H1 (cell line): ENCODE measurements at places on chromosomes 7 and 10. TPM values are rescaled to one million over a fixed set of nuclear protein-coding genes. Genes with fewer than 3 reads are reported as not detected.
A peak's percentile ranks its signal among the peaks of the same experiment; 100 is the strongest.

- H3K27me3 ChIP-seq, result no peaks in the 10 kb centered on the region
- no peak overlapping the region for H3K4me3 ChIP-seq
- no peaks in the 10 kb centered on the region for H3K4me1 ChIP-seq
- no peak for DNase-seq
Measured at GRCh38 chr7:117338020-117338419, 15.2 kb upstream of the WNT2 start.

- no peak overlapping the region for H3K27ac ChIP-seq
- H3K36me3 ChIP-seq, result no peaks in the 10 kb centered on the region
- H3K4me3 ChIP-seq, result no peak overlapping the region
- H3K4me1 ChIP-seq, result no peaks in the 10 kb centered on the region
Measured at GRCh38 chr10:125201108-125201524, 40.8 kb upstream of the CTBP2 start.

DNA sequence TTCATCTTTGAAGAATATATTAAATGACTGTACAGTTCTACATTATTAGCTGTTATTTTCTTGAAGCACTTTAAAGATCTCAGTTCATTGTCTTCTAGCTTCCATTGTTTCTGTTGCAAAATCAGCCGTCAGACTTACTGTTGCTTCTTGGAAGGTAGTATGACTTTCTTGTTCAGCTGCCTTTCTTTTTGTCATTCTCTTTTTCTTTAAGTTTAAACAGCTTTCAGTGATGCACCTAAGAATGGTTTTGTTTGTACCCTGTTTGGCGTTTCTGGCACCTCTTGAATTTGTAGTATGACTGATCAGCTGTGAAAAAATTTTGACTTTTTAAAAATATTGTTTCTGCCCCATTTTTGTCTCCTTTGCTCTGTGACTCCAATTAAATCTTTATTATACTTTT is 9.3 kb downstream of the MKLN1 start:
- no peak for DNase-seq
- no peaks in the 10 kb centered on the region for H3K27me3 ChIP-seq
- H3K4me1 ChIP-seq, result peaks cover 5% of the 10 kb centered on the region; the same call in 1 of the 2 replicates
- H3K4me3 ChIP-seq, result no peak overlapping the region
- no peak overlapping the region for H3K27ac ChIP-seq

DNA sequence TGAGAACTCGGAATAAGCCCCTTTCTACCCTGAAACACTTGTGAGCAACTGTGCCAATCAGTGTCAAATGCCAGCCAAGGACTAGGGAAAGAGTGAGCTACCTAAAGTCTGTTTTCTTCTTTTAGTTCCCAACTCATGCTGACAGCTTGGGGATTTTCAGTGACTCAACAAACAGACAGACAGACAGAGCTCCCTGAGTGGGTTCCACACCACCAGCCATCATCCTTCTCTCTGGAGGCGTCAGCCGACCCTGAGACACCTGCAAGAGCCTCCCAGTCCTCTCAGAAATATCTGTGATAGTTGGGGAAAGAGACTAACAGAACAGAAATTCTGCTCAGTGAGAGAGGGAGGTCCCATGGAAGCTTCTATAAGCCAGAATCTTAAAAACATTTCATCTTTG is 49.5 kb downstream of the GATA3 start:
- no peak overlapping the region for H3K4me3 ChIP-seq
- peaks cover 3% of the 10 kb centered on the region for H3K4me1 ChIP-seq
- H3K27ac ChIP-seq, result no peak overlapping the region
- H3K27me3 ChIP-seq, result no peaks in the 10 kb centered on the region
- no peaks in the 10 kb centered on the region for H3K36me3 ChIP-seq

DNA sequence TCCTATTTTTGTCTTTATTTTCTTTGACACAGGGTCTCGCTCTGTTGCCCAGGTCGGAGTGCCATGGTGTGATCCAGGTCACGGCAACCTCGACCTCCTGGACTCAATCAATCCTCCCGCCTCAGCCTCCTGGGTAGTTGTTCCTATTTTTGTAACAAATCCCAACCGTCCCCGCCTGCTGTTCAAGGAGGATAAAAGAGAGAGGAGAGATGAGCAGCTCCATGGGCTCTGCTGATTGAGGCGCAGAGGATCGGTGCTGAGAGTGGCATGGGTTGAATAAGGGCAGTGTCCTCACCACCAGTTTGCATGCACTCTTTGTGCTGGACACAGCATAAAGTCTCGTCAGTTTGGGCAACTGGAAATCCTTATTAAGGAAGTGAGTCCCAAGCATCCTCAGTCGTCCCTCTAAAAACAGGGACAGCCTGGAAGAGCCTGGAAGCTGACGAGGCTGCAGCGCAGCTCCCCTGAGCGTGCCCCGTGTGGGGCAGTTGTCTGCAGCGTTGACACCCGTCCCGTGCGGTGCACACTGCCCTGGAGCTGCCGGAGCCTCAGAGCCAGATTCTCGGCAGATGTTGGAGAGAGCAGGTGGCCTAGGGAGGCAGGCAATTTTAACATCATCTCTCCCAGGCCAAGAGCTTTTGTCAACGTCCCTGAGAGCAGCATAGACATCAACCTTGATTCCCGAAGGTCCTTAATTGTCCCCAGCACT is 404.2 kb upstream of the RNF32 start:
- H3K4me3 ChIP-seq, result no peak overlapping the region
- H3K27me3 ChIP-seq, result no peaks in the 10 kb centered on the region
- H3K36me3 ChIP-seq, result no peaks in the 10 kb centered on the region
- no peak for DNase-seq
- no peak overlapping the region for H3K27ac ChIP-seq

GRCh38 chr10:100009793-100010676 is at the start of gene DNMBP:
Gene DNMBP, minus strand, starts transcription at chr10:100009947. Its CDS starts 37,823 bp downstream, at chr10:99972124.
- DNase-seq, result no peak
- no peaks in the 10 kb centered on the region for H3K36me3 ChIP-seq
- H3K4me3 ChIP-seq, result peak within 1 kb of the TSS; percentile 79
- peaks cover 11% of the 10 kb centered on the region; the same call in 1 of the 2 replicates for H3K4me1 ChIP-seq
- no peaks in the 10 kb centered on the region; the same call in 1 of the 2 replicates for H3K27me3 ChIP-seq

GRCh38 chr7:45643630-45644029 is 69.5 kb downstream of the ADCY1 start:
- no peaks in the 10 kb centered on the region for H3K4me1 ChIP-seq
- H3K27ac ChIP-seq, result no peak overlapping the region
- DNase-seq, result no peak

- no peak for DNase-seq
- no peaks in the 10 kb centered on the region for H3K36me3 ChIP-seq
- no peak overlapping the region for H3K4me3 ChIP-seq
- H3K4me1 ChIP-seq, result no peaks in the 10 kb centered on the region
- no peak overlapping the region for H3K27ac ChIP-seq
Measured at GRCh38 chr7:46569133-46569465, 648.0 kb upstream of the IGFBP3 start.

DNA sequence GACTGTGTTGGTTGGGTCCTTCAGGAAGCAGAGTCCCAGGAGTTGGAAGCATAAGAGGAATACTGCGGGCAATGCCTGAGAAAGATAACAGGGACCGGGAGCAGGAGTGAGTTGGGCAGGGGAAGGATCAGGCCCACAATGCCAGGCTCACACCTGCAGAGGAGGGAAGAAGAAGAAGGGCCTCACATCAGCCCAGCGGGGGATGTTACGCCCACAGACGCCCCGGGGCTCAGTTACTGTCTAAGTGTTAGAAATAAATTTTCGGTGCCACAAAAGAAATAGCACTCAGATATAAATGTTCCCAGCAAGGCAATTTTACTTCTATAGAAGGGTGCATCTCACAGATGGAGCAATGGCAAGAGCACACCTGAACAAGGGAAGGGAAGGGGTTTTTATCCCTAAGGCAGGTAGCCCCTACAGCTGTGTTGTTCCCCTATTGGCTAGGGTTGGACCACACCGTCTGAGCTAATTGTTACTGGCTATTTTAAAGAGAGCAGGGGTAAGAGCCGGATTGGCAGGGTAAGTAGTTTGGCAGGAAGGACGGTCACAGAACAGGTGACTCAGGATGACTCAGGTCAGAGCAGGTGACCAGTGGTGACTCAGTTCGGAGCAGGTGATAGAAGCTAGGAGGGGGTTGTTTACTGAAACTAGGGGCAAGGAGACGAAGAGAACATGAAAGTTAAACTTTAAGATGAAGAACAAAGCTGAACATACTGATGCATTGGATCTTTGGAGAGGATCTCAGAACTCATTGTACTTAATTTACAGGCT is at the start of gene NOS3:
Gene NOS3 (plus strand): TSS at position 602 of the 771 bp plus-strand sequence. CDS start 2,787 bp downstream, outside the sequence.
- H3K4me1 ChIP-seq, result peaks cover 4% of the 10 kb centered on the region
- no peaks in the 10 kb centered on the region for H3K36me3 ChIP-seq
- no peak for DNase-seq
- no peaks in the 10 kb centered on the region for H3K27me3 ChIP-seq
- no peak within 1 kb of the TSS for H3K27ac ChIP-seq
- H3K4me3 ChIP-seq, result no peak within 1 kb of the TSS

GRCh38 chr7:91263384-91264045 is 718 bp upstream of the FZD1 start:
- H3K27ac ChIP-seq, result no peak overlapping the region
- H3K4me3 ChIP-seq, result peak overlapping the region; percentile 45
- H3K4me1 ChIP-seq, result peaks cover 26% of the 10 kb centered on the region
- DNase-seq, result peak; percentile 50
- H3K27me3 ChIP-seq, result peaks cover 45% of the 10 kb centered on the region

PTEN gene
- 48.7 and 51.2 TPM in 2 replicates for total RNA-seq

TAS2R4 gene
- 1.3 TPM in 2 replicates for total RNA-seq

FEZF1 gene
- total RNA-seq, result 10.6 and 12.9 TPM in 2 replicates
